ENCODE measurements at places on chromosomes 16 and 17.

GRCh38 chr16:27679899-27680298 is 130.0 kb downstream of the KATNIP start:
- no peak for DNase-seq

GRCh38 chr17:3727041-3727440 is 3.3 kb downstream of the HASPIN start:
- no peak for DNase-seq

- no peak for DNase-seq
Measured at GRCh38 chr16:23506606-23506994, 3.7 kb downstream of the GGA2 start.

GRCh38 chr17:50210240-50211225 is 9.1 kb upstream of the COL1A1 start:
- peak; percentile 95 for DNase-seq

DNA sequence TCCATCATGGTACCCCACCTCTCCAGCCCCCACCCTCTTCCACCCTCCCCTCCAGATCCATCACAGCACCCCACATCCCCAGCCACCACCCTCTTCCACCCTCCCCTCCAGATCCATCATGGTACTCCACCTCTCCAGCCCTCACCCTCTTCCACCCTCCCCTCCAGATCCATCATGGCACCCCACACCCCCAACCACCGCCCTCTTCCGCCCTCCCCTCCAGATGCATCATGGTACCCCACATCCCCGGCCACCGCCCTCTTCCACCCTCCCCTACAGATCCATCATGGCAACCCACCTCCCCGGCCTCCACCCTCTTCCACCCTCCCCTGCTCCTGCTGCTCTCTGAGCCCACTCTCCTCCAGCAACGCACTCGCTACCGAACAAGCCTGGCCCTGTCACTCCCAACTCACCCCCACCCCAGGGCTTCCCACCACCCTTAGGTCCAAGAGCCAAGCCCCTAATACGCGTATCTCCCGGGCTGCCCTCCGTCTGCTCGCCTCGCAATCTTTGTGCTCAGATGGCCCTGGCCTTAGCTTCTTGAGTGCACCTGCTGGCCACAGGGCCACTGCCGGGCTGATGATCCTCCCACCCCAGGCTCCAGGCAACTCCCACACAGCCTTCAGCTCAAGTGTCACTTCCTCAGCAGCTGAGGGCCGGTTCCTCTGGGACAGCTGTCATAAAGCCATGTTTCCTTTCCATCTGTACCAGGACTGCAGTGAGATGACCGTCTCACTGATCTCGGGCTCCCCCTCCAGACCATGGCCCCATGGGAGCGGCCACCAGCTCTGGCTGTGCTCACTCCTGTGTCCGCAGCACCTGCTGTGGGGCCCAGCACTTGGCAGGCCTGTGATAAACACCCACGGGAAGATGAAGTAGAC is 25.5 kb downstream of the KDM8 start:
- no peak for DNase-seq

DNA sequence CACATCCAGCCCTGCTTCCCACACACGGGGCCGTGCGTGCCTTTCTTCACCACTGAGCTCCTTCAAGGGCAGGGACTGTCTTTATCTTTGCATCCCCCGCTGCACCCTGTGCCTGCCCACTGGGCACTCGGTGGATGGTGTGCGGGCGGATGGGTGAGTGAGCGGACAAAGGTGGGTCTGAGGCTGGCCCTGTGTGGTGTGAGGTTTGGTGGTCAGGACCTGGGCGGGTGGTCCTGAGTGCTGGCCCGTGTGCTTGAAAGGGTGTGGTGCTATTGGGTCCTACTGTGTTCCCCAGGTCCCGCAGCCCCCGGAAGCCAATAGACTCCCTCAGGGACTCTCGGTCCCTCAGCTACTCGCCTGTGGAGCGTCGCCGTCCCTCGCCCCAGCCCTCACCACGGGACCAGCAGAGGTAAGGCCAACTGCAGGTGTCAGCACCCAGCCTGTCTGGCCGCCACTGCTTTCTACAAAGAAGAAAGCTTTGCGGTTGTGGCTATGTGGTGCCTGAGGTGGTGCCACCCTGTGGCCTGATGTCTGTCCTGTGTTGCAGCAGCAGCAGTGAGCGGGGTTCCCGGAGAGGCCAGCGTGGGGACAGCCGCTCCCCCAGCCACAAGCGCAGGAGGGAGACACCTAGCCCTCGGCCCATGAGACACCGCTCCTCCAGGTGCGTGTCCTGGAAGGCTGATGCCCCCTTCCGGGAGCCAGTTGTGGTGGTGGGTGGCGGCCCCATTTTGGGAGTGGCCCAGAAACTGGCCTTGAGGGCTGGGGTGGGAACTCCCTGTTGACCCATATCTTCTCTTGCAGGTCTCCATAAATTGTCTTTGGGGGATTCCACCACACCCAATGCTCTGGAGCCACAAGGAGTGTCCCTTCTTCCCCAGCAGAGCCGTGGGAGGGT is 6.8 kb downstream of the ELOB start:
- DNase-seq: no peak

- DNase-seq: no peak
Measured at GRCh38 chr16:75811020-75811634, 84.8 kb upstream of the CPHXL start.

GRCh38 chr16:19843371-19843770 is 41.3 kb downstream of the GPRC5B start:
- no peak for DNase-seq

DNA sequence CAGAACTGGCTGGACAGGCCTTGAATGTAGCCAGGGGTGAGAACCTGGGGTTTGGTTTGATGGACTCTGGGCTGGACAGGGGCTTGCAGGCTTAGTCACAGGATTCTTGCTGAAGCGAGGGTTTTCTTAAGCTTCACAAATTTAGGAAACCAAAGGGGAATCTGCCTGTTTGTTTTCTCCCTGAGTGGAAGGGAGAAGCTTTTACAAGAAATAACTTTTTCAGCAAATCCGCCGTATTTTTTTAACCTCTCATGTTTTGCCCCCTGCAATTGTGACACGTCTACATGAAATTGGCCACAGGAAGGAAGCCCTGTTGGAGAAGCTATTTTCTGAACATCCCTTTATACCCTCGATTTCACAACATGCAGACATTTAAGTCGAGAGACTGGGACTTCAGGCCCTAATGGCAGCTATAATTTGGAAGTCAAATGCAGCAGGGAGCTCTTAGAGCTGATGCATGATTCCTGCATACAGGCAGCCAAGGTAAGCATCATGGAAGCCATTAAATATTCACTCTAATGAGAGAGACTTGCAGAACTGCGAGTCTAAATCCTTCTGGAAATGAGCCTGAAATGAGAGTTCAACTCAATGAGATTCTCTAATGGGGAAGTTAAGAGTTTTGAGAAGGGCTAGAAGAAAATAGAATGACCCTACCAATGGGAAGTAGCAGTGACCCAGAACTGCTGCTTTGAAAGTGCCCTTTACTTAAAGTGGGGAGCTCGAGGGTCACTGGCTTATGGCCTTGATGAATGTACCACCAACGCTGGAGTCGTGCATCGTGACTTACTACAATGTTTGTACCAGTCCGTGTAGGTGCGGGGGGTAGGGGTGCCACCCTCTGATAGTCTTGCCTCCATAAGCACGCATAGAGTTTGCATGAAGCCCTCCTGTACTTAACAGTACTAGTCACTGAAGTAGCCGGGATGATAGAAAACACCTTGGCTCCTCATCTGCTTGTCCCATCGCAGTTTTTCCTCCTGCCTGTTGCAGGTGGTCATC is 45.1 kb upstream of the IRF8 start:
- no peak for DNase-seq

- no peak for DNase-seq
Measured at GRCh38 chr17:45274033-45274432, 12.1 kb upstream of the SPATA32 start.

DNA sequence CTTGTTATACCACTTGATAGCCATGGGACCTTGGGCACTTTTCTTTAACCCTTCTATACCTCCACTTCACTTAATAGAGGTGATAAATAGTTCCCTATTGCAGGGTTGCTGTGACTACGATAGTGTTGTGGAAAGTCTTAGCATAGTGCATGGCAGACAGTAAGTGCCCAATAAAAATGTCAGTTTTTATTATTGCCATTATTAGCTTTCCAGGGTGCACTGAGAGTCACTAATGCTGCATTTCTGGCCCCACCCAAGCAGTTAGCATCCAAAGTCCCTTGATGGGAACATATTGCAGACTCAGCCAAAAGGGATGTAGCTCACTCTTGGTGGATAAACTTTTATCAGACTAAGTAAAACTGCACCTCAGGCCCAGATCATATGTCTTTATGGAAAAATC is 41.5 kb upstream of the TEKT3 start:
- DNase-seq: no peak

DNA sequence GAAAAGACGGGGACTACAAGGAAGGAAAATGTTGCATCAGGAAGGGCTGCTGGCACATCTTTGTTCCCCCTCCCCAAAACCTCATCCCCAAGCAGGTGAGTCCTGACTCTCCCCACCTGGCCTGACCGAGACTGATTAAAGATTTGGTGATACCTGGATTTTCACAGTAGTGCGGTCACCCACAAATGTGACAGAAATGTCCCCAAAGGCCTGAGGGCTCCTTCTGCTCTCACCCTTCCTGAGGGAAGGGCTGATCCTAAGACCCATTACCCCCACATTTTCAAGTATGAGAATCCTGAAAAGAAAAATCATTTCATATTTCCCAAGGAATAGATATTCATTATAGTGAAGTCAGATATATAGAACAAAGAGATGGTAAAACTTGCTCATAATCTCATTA is 28.8 kb downstream of the TBC1D3B start:
- no peak for DNase-seq

GRCh38 chr17:27751622-27752490 is 48.5 kb downstream of the NOS2 start:
- no peak for DNase-seq

DNA sequence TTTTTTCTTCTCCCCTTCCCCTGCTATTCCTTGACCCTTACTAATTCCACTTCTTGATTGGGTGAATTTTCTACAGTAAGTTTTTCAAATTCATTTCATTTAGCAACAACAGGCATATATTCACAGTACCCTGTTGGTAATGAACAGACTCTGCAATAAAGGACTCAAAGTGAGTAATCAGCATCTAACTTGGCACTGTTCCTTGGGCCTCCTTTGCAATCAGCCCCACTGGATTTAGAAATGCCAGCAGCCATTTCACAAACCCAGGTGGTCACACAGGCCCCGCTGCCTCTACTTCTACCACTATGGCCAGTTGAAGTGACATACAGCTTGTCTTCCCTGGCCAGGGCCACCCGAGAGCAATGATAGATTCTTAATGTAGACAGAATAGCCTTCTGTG is 113.8 kb downstream of the CYB561 start:
- no peak for DNase-seq

DNA sequence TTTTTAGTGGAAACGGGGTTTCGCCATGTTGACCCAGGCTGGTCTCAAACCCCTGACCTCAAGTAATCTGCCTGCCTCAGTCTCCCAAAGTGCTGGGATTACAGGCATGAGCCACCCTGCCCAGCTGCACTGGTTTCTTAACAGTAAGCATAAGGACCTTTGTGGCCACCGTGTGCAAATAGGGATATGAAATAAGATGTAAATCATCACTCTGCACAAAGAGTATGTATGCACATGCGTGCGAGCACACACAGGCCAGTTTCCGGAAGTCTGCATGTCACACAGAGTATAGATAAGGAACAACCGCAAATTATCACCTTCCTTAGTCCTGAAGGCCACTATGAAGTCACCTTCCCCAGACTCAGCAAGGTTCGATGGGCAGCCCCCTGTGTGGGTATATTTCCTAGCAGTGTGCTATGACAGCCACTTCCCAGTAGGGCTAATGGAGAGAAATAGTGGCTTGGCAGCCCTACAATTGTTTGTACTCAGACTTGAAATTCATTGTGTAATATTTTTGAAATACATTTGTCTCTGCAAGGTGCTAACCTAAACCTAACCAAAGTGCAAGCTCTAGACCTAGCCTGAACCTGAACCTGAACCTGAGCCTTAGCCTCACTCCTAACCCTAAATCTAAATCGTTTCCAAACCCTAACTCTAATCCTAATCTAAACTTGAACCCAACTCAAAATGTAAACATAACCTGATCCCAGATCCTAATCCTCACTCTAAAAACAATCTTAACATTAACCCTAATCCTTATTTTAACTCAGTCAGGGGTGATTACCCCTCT is 48.4 kb upstream of the SKAP1 start:
- DNase-seq: no peak

GRCh38 chr17:40565769-40566409 is 617 bp upstream of the CCR7 start:
- DNase-seq: no peak

DNA sequence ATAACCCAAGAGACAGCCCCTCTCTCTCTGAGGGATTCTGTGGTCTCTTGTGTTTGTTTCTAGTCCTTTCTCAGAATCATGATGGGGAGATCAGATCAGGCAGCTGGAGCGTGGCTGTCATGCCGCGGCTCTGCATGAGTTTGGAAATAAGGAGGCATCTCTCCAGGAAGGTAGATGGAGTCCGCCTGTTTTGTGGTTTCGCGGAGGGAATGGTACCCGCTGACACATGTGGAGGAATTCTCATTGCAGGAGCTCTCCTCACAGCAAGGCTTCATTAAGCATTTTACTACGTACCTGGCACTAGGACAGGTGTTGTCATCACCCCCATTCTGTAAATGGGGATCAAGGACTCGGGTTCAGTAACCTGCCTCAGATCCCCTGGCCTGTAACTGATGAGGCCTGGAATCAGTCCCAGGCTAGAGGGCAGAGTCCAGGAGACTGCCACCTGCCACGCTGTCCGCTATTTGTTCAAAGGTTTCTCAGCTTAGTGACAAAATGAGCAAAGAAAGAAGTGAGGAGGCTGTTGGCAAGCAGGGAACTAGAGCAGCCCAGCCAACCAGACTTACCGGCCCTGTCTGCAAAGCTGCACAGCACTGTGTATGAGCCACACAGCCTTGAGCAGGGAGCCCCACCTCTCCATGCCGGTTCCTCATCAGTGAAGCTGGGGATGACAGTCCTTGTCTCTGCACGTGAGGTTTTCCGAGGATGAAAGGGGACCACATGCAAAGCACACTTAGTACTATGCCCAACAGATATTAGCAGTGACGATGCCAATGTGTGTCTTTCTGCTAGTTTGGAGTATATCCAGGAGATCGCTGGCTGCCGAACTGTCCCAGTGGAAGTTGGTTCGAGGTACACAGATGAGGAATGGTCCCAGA is 11.0 kb downstream of the KDM8 start:
- DNase-seq: no peak

GRCh38 chr17:54814371-54814770 is 86.3 kb upstream of the TOM1L1 start:
- DNase-seq: no peak

DNA sequence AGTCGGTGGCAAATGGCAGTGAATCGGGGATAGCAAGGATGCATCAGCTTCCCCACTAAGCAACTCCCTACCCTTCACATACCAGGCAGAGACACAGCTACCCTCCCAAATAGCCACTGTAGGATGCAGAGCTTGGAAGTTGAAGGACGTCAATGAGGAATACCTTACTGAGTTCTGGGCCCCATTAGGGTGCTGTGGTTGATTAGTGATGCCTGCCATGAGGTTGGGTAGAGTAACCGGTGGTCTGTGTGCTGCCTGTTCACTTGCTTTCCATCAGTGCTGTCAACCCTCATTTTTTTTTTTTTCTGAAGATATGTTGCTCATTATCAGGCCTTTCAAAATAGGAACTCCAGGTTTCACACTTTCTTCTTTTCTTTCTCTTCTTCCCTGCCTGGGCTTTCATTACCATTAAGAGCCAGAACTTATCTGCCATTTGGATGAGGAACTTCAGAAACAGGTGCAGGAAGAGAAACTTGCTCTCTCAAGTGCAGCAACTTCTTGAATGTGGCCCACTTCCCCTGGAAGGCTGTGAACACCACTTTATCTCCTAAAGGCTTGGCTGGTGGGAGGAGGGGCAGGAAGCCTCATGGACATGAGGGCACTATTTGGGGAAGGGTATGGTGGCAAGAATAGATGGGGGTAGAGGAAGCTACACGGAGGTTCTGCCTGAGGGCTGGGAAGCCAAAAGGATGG is 183.5 kb downstream of the NTN1 start:
- no peak for DNase-seq

GRCh38 chr17:70078549-70078948 is 3.5 kb downstream of the KCNJ16 start:
- no peak for DNase-seq
